ENCODE measurements at places on chromosomes 1 and 21.

DNA sequence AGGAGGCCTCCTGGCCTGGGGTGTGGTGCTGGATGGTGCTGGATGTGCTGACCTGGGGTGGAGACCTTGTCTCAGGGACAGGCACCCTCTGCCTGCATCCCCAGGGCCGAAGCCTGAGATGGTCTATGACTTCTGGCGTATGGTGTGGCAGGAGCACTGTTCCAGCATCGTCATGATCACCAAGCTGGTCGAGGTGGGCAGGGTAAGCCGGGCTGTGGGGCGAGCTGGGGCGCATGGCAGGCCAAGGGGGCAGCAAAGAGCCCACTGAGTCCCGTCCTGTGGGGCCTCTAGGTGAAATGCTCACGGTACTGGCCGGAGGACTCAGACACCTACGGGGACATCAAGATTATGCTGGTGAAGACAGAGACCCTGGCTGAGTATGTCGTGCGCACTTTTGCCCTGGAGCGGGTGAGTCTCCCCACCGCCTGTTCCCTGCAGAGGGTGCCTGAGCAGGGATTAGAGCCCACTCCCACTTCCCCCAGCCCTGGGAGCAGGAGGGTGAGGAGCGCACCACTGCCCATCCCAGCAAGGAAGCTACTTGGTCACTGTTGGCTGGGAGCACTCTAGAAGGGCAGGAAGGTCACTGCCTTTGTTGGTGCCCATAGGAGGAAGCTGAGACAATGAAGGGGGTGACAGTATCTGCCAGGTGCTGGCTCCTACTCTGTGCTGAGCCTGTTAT is 75.2 kb downstream of the PTPRU start:
- DNase-seq = no peak

GRCh38 chr1:160007577-160008200 is 24.1 kb downstream of the PIGM start:
- DNase-seq = no peak

- DNase-seq = peak; percentile 40
These were observed 9.8 kb downstream of the THAP3 start for GRCh38 chr1:6634371-6635052.

DNA sequence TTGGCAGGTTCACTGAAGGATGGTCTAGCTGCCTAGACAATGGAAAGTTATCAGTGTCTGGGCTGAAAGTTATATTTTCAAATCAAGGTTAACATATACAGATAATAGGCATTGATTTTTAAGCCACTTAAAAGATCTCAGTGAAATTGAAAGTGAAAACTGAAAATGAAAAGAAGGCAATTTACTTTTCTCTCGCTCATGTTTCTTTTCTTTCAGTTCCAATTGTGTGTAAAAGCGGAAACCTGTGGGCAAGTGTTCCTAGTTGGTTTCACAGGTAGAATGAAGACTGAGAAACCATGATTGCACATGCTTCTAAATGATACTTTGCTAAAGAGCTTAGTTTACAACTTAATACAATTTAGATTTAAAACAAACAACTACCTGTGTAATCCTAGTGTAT is 383.7 kb downstream of the ZP4 start:
- no peak for DNase-seq

DNA sequence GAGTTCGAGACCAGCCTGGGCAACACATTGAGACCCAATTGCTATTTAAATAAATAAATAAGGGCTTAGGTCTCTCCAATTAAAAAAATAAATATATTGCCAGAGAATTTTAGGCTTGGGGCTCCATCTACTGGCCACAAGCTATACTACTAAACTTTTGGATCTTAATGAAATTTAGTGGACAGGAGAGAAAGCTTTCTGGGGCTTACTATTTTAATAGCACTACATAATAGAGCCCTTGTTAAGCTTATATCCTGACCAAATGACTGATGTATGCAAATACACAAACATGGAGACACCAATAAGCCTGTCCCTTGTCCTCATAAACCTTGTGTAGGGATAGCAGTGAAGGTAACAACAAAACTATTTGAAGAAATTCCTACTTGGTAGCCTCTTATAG is 18.4 kb downstream of the CCT3 start:
- DNase-seq = no peak

GRCh38 chr1:109634771-109635750 is 15.4 kb downstream of the AMPD2 start:
- no peak for DNase-seq

GRCh38 chr1:237111807-237112206 is 69.8 kb downstream of the RYR2 start:
- DNase-seq = no peak

GRCh38 chr21:45163413-45164123 is 89.2 kb downstream of the ADARB1 start:
- no peak for DNase-seq

DNA sequence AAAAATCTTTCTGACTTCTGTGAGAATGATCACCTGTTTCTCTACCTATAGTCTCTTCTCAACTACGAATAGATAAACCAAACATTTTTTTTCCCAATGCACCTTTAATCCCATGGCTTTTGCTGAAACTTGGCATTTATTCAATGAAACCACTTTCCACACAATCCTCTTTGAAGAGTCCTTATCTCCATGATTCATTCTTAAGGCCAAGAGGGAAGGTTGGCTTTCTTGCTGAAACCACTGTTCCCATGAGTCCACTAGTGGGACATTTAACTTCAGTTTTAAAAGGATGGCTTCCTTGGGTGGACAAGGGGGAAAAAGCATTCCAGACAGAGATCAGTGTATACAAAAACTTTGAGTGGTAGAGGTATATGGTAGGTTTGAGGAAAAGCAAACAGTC is 73.6 kb downstream of the CRB1 start:
- DNase-seq = no peak

DNA sequence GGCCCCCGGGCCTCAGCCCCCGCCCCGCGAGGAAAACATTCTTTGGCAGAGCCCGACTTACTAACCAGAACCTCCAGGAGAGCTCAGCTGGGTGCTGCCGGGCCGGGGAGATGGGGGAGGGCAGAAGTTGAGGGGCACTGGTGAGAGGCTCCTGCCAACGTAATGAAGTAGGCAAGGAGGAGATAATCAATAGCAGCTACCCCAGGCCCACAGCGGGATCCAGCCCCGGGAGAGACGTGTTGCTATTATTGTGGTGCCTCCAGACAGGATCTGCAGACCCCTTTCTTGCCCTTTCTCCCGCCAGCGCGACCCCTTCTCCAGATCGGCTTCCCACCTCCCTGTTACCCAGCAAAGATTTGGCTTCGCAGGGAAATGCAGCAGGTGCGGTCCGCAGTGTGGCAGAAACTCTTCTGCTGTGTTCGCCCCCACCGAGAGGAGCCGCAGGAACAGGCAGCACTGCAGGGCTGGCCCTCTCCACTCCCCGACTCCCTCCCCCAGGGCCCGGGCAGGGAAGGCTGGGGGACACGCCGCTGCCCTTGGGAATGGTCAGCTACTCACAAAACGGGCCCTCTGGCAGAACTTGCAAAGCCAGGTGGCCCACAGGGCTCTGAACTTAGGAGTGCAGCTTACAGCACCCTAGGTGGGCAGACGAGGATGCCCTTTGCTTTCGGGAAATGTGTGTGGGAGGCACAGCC is 1.5 kb upstream of the KCNA2 start:
- DNase-seq = no peak

GRCh38 chr1:84991097-84991920 is 5.6 kb downstream of the MCOLN2 start:
- DNase-seq = no peak

DNA sequence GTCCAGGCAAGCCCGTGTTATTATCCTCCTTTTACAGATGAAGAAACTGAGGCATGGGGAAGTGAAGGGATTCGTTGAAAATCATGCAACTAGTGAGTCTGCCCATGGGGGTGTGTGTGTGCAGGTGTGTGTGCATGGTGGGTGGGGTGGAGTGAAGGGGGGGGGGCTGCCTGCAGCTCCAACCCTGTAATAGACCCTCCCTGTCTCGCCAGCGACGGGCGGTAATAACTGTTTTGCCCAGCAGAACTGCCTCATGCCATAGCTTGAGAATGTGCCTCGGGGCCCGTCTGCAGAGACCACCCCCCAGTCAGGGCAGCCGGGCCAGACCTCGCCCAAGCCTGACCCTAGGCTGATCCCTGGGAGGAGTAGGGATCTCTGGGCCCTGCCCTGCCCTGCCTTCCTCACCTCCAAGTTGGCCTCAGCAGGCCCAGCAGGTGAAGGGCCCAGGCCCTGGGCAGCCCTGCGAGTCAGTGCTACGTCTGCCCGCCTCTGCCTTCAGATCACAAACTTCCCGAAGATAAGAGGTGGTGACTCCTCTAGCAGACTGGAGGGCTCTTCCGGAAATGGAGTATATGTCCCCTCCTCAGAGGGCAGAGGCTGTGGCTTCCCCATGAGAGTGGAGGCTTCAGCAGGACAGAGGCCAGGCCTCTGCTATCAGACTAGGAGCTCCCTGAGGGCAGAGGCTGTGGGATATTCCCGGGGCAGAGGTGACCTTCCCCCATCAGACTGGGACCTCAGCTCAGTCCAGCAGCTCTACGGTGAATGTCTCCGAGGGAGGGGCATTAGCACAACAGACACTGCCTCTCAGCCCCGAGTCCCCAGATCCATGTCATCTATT is 15.7 kb upstream of the EPHA2 start:
- DNase-seq = no peak

- DNase-seq = no peak
These were observed 121.9 kb downstream of the MATN1 start for GRCh38 chr1:30601316-30602085.

DNA sequence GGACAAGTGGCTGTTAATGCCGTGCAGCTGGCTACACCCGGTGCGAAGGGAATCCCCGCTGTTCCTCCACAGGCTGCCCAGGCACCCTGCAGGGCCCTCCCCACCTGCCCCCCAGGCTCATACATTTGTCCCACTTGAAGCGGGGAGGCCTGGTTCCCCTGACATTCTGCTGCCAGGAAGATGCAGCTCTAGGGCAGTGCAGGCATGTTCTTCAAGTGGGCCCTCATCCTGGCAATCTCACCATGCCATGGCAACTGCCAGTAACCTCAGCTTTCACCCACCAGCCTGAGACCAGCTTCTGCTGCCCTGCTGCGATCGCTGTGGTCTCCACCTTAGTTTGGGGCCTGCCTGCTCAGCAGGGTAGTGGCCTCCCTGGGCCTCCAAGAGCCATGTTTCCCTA is 151.9 kb upstream of the COL6A1 start:
- no peak for DNase-seq

- no peak for DNase-seq
These were observed 82.4 kb upstream of the MACF1 start for GRCh38 chr1:39122056-39122455.

- no peak for DNase-seq
These were observed 76.6 kb downstream of the TMEM200B start for GRCh38 chr1:29047142-29047541.

- no peak for DNase-seq
These were observed 38.8 kb downstream of the HEATR1 start for GRCh38 chr1:236565530-236565929.

DNA sequence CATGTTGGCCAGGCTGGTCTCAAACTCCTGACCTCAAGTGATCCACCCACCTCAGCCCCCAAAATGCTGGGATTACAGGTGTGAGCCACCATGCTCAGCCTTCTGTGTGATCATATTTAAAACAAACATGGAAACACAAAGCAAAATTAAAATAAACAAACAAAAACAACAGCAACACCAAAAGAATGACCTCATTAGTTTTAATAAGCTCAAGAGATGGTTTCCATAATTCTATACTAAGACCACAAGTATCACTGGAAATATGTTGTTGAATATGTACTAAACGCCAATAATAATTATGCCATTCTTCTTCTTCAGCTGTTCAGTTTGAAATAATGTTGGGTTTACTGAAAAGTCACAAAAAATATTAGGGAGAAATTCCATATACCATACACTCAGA is 526.4 kb downstream of the LRRIQ3 start:
- no peak for DNase-seq

DNA sequence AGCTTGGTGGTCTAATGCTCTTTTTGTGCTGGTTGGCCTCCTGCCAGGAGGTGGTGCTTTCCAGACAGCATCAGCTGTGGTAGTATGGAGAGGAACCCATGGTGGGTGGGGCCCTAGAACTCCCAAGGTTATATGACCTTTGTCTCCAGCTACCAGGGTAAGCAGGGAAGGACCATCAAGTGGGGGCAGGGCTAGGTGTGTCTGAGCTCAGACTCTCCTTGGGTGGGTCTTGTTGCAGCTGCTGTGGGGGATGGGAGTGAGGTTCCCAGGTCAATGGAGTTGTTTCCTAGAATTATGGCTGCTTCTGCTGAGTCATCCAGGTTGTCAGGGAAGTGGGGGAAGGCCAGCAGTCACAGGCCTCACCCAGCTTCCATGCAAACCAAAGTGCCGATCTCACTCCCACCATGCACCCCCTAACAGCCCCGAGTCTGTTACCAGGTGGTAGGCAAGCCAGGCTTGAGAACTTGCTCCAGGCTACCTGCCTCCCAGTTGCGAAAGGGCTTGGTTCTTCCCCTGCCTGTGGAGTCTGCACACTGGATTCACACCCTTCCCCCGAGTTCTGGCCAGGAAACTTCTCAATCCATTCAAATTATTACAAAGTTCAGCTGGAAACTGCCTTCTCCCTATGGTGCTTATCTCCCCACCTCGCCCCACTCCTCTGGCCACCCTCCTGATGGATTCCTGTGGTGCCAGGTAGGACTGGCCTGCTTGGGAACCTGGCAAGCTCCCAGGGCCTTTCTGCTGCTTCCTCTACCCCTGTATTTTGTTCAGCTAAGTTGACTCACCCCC is 37.8 kb downstream of the DRAM2 start:
- no peak for DNase-seq

DNA sequence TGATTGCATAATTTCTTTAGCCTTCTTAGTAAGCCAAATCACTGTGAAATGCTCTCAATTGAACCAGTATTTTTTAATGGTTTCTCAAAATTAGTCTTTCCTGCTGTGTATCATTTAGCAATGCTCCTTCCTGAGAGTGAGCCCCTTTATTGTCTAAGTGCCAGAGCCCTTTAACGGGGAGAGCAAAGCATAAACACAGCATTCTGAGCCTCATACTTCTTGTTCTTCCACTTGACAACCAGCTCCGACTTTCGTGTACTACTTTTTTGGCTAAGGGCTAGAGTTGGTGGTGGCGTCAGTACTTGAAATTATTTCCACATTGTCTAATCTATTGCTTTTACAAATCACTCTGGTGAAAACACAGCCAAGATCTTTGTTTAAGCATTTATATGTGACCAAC is 299.0 kb downstream of the TPR start:
- no peak for DNase-seq

GRCh38 chr21:39845571-39846130 is 21.6 kb upstream of the PCP4 start:
- no peak for DNase-seq

DNA sequence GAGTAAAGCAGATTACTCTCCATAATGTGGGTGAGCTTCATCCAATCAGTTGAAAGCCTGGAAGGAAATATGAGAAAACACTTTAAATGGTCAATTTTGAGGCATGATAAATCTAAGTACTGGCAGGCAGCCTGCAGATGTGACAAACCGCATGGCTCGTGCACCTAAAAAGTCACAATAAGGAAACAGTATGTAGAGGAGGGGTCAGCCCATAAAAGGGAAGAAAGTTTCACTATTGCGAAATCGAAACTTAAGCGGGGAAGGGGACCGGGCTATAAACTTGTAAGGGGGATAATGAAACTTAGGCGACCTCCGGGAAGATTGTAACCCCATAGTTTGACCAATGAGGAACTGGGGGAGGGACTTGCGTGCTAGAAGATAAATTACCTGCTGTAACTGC is 109.8 kb downstream of the PLPPR4 start:
- DNase-seq = no peak
